ENCODE measurements at places on chromosomes 4 and X. TPM values are rescaled to one million over a fixed set of nuclear protein-coding genes. Genes with fewer than 3 reads are reported as not detected.

RCHY1 gene
- total RNA-seq = 42.9 TPM

TCEAL7 gene
- total RNA-seq = 16.6 TPM

DNA sequence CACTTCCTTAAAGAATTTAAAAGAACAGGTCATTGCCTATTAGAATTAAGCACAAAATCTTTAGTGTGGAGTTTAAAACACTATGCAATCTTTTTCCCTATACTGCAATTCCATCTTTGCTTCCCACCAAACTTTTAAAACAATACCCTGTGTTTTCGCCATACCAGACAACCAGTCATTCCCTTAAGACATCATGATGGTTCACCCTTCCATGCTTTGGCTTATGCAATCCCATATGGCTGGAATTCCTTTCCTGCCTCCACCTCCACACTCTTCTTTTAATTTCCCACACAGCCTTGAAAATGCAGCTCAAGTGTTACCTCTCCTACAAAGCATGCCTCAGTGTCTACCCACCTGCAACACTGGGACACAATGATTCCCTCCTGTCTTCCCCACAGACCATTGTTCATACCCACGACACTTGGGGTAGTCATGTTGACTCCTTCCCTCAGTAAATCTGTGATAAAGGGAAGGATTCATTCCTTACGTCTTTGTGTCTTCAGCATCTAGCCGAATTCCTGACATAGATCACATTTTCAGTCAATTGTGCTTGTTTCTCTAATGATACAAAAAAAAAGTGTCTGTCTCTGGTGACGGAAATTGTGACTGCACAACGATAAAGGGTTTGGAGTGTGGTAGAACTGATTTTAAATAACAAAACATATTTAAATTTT is 166.3 kb downstream of the FNIP2 start:
- no peak for DNase-seq

DNA sequence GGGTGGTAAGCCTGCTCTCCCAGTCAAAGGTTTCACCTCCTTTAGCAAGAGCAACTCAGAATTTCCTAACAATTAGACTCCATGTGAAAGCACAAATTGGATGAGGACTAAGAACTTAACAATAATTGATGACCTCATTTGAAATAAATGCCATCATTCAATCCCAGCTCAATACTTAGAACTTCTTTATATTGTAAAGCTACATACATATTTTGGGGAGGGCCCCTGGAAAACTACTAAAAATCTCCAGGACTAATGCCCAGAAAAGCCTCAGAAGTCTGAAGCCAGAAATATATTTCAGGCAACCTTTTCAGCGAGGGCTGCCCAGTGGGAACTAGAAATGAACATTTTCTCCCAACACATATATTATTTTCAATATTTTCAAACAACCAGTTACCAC is 38.1 kb downstream of the AMOT start:
- no peak for DNase-seq

- no peak for DNase-seq
Observed at GRCh38 chr4:76376534-76376933, 44.4 kb downstream of the CCDC158 start.

All from mesothelial cell of epicardium (in vitro differentiated cells).